ENCODE measurements at places on chromosomes 3 and 15. TPM values are rescaled to one million over a fixed set of nuclear protein-coding genes. Genes with fewer than 3 reads are reported as not detected.

- no peak for DNase-seq
- H3K36me3 ChIP-seq = no peaks in the 10 kb centered on the region
- peak overlapping the region; percentile 51 for H3K4me3 ChIP-seq
- no peak overlapping the region for H3K27ac ChIP-seq
Measured at GRCh38 chr3:4900298-4900697, 78.9 kb upstream of the BHLHE40 start.

Gene CHST13
- total RNA-seq = 0.31 TPM

Gene SCN5A
- total RNA-seq = 0.38 TPM

DNA sequence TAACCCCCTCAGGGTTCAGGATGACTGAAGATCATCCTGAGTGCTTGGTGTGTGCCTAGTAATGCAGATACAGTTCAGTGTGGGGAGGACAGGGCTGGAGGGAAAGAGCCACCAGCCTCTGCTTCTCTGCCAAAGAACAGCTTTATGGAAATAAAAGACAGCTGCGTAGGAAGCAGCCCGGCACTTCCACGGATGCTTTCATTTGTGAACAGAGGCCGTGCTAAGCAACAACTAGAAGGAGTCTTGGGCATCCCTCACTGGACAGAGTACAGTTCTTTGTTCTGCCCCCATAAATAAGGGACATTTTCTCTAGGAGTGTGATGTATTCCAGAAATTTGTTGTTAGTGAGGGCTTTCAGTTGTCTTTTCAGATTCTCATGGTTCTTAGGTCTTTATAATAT, 194.8 kb upstream of the RGMA start:
- H3K36me3 ChIP-seq = no peaks in the 10 kb centered on the region
- peaks cover 16% of the 10 kb centered on the region for H3K27me3 ChIP-seq
- no peak overlapping the region for H3K4me3 ChIP-seq
- H3K27ac ChIP-seq = no peak overlapping the region
- DNase-seq = no peak

DNA sequence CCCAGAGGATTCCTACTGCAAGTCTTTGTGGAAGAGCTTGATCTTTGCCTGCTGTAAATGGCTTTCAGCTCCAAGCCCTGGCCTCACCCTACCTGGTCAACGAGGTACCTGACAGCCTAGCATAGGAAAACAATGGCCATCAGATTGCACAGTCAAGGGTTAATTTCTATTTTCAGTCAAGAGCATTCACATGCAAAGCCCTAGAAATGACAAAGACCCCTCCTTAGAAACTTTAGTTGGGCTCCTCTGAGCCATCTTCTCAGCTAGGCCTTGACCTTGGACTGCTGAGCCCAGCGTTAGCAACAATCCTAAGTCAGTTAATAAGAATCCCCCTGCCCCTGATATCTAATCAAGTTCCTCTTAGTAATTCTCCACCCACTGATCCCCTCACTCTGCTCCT, 18.5 kb downstream of the MESD start:
- no peak for DNase-seq
- no peak overlapping the region for H3K4me3 ChIP-seq
- peak overlapping the region; percentile 50 for H3K27ac ChIP-seq
- H3K27me3 ChIP-seq = no peaks in the 10 kb centered on the region
- H3K4me1 ChIP-seq = peaks cover 19% of the 10 kb centered on the region
- peaks cover 8% of the 10 kb centered on the region for H3K36me3 ChIP-seq

GRCh38 chr3:51686512-51687215, 15.6 kb downstream of the TEX264 start:
- DNase-seq = no peak
- peaks cover 12% of the 10 kb centered on the region for H3K36me3 ChIP-seq
- H3K4me1 ChIP-seq = peaks cover 6% of the 10 kb centered on the region
- H3K27ac ChIP-seq = no peak overlapping the region
- no peaks in the 10 kb centered on the region for H3K27me3 ChIP-seq
- H3K4me3 ChIP-seq = no peak overlapping the region

Gene CPA3
- total RNA-seq = not detected

Gene SLC12A1
- 0.05 TPM for total RNA-seq

Data from type B pancreatic cell (in vitro differentiated cells).